ENCODE measurements at places on chromosomes 11 and 22.

DNA sequence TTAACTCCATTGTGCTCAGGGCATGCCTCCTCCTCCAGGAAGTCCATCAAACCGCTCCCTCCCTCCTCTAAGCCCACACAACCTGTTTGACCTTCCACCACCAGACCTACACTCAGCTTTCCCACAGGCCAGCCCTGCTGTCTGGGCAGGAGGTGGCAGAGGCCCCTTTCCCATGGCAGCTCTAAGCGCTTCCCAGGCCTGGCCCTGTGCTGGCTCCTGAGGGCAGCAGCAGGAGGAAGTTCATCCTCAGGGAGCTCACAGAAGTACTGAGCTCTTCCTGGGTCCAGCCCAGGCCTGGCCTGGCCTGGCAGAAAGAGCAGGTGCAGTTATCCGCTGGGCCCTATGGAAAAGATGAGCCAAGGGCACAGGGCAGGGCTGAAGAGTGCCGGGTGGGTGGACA, 31.4 kb downstream of the ARAP1 start:
- no peak for DNase-seq

DNA sequence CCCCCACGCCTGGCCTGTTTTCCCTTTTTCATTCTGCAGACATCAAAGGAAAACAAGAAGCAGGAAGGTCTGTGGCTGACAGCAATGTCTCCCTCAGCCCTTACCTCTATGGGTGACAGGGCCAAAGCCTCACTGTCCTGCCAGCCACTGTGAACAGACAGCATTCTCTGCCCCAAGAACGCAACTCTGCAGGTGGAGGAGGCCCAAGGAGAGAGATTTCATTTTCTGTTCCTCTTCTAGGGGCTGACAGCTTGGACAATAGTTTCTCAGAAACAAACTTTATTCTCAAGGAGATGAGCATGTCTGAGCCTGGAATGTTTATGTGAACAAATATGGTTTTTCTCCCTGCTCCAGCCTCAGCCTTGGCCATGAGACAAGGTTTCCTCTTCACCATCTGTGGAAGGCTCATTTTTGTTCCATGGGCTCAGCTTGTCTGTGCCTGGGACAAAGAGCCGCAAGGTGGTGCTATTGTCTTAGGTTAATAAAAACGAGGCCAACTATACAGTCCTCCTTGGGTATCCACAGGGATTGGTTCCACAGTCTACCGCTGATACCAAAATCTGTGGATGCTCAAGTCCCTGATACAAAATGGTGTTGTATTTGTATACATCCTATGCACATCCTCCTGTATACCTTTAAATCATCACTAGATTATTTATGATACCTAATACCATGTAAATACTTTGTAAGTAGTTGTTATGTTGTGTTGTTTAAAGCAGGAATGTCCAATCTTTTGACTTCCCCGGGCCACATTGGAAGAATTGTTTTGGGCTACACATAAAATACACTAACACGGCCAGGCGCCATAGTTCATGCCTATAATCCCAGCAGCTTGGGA, 5.8 kb downstream of the PIWIL3 start:
- peak; percentile 9 for DNase-seq

- DNase-seq: no peak
Measured at GRCh38 chr22:19814428-19814827, 40.2 kb downstream of the GNB1L start.

DNA sequence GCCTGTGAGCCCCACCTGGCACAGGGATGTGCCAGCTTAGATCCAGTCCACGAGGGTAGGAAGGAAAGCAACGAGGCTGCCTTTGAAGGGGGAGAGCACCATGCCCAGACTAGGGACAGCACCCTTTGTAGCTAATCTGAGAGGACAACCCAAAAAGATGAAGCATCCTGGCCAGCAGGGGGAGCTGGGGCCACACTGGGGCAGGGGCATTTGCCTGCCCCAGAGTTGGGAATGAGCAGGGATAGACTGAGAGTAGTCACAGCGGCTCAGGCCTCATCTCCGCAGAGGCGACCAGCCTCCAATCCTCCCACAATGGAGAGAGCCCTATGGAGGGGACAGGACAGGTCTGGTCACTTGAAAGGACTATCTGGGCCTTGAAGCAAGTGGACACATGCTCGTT, 16.4 kb downstream of the LMO1 start:
- no peak for DNase-seq

DNA sequence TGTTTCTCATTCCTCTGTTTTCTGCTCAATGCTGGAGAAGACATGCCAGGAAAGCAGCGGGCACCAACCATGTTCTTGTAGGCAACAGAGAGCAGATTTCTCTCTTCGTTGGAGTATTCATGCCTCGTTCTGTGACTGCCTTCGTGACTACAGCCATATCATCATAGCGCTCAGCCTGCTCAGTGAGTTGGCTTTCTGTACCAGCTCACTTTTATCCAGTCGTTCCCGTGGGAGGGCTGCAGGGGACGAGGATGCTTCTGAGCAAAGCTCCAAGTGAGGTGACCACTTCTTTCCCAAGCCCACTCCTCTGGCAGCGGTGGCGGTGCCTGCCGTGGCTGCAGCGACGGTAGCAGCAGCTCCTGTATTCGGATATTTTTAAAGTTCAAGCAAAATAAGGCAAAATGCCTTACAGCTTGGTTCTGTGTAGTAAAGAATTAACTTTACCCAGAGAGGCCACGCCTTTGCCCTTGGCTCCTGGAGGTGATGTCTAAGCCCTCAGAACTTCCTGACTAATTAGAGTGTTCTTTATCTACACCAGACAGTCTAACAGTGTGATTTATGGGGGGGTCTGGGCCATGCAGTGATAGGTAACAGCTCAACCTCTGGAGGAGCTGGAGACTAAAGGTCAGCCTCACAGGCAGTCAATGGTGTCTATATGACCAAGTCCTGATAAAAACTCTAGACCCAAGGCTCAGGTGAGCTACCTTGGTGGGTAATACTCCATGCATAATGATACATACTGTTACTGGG, 35.3 kb downstream of the LDHAL6A start:
- no peak for DNase-seq

- no peak for DNase-seq
Measured at GRCh38 chr11:120052196-120052775, 85.6 kb downstream of the TRIM29 start.

GRCh38 chr22:45216133-45217003, 24.3 kb downstream of the KIAA0930 start:
- no peak for DNase-seq

DNA sequence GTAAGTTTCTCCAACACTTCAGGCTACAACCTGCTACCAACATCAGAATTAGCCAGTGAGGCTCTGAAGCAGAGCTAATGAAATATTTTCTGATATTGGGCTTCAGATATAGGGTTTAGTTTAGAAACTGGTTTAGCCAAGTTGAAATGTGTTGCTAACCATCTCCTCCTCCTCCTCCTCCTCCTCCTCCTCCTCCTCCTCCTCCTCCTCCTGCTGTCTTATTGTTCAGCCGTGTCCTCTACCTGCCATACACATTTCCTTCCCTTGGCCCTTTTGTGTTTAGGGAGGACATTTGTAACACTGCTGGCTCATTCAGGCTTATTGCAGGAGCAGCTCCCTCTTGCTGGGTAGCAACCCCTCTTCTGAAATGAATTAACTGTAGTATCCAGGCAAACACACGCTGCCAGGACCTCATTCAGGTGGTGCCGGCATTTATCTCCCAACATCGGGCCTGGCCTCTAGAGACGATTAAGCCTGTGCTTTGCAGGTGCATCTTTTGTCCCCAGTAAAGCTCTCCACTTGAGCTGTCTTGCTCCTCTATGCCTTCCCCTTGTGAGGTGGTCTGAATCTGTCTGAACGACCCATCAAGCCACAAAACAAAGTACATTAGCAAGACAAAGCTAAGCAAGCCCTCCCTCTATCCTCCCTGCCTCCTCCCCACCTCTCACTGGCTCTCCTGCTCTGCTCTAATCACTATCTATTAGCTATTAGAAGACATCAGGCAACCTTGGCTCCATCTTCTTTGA, 82.9 kb downstream of the KCNJ1 start:
- DNase-seq: no peak

- no peak for DNase-seq
Measured at GRCh38 chr11:101323997-101324396, 194.4 kb upstream of the PGR start.

GRCh38 chr11:61158691-61159381, 2.4 kb downstream of the VPS37C start:
- no peak for DNase-seq

- DNase-seq: no peak
Measured at GRCh38 chr11:128896356-128896755, 5.2 kb downstream of the KCNJ5 start.

DNA sequence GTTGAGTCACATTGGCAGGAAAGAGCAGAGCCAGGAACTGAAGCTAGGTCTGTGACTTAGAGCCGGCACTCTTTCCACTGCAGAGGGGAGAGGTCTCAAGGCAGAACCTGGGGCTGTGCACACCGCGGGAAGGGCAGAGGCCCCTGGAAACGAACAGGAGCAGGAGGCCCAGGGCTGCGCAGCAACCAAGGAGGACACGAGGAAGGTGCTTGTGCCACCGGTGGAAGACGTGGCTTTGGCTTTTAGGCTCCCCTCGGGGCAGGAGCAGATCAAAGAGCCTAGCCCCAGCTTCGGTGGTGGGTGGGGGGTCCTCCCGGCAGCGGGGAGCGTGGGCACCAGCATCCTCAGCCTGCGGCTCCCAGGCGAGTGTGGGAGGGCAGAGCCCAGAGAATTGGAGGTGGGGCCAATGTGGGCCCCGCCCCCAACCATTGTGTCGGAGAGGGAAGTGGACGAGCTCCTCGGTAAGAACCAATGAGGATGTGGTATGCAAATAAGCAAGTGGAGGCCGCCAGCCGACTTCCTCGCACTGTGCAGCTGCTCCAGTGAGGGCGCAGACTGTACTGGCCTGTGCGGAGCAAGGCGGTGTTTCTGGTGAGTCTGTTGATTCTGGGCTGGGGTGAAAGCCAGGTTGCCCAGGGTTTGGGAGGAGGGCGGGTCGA, at the start of gene CCDC116:
CCDC116 (plus strand) TSS at position 524 of the 659 bp plus-strand sequence. CDS start 422 bp downstream, outside the sequence.
- no peak for DNase-seq

DNA sequence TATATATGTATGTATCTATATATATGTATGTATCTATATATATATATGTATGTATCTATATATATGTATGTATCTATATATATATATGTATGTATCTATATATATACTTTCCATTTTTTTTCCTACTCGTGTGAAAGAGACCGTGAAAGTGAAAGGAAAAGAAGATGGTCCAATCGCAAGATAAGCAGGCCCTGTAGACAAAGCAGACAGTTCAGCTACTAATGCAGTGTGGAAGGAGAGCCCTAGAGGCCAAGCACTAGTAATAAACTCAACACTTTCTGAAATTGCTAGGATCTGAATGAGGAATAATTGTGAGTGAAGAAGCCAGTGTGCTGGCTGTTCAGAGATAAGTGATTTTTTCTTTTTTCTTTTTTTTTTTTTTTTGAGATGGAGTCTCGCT, 47.2 kb downstream of the MCHR1 start:
- no peak for DNase-seq

- no peak for DNase-seq
Measured at GRCh38 chr11:117385906-117386305, 58.3 kb downstream of the CEP164 start.

DNA sequence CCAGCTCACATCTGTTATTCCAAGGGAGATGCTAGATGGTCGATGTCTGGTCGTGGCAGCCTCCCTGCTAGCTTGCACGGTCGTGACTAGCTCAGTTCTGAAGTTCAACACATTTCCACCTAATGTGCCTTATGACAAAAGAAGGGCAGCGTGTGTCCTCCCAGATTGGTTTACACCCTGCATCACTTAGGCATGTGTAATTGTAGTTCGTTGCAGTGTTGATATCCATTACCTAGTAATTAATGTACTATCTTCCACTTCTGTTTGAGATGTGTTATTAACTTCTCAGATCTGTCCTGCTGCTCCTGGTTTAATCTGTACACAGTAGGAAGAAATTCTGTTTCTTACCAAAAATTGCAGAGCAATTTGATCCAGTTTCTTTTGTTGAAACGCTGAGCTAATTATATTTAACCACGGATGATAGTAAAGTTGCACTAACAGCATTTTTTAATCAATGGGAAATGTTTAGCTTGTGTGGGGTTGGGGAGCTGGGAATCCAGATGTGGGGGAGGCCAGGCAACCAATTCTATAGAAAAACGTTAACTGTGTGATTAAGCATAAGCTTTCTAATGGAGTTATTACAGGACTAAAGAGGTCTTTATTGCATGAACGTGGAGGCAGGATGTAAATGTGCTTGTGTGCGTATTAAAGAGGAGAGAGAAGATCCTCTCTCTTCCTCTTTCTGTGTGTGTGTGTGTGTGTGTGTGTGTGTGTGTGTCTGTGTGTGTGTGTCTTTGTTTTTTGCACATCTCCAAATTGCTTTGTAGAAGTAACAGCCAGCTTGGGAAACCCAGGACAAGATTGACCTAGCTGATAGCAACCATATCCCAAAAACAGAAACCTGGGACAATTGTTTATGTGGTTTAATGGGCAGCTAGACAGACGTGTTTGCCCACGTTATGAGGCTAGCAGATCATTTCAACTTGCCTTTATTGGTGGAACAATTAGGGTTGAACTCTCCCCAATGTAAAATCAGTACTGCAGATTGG, 145.7 kb upstream of the TTC12 start:
- no peak for DNase-seq

DNA sequence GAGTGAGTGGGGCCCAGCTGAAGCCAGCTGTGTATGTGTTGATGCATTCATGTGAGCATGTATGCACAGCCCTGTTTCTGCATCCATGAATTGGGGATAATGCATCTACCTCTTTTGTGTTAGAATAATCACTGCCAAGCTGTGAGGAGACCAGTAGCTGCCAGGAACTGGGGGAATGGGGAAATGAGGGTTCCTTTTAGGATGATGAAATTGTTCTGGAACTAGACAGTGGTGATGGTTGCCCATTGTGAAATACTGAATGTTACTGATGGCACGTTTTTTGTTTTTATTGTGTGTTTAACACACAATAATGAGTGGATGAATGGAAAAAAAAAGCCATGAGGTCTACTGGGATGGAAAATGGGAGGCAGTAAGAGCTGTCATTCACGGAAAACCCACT, 45.3 kb upstream of the WNT11 start:
- no peak for DNase-seq

DNA sequence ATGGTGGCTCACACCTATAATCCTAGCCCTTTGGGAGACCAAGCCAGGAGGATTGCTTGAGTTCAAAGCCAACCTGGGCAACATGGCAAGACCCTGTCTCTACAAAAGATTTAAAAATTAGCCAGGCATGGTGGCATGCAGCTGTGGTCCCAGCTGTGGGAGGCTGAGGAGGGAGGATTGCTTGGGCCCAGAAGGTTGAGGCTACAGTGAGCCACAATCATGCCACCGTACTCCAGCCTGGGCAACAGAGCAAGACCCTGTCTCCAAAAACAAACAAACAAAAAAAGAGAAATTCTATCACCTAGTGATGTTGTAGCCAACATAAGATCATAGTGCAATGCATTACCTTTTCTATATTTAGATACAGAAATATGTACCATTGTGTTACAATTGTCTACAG, 113.8 kb downstream of the NAT10 start:
- no peak for DNase-seq

GRCh38 chr22:37805810-37806277, 1.9 kb upstream of the GCAT start:
- DNase-seq: no peak

Data from NCI-H510A (cell line).